Stimulated activated effector memory CD8-positive, alpha-beta T cell treated with anti-CD3 and anti-CD28 coated beads, Interleukin-12 subunit alpha, Interleukin-12 subunit beta, amount 100 ng/mL, for 72 hours (primary cell): ENCODE measurements at places on chromosomes 2 and 18.

DNA sequence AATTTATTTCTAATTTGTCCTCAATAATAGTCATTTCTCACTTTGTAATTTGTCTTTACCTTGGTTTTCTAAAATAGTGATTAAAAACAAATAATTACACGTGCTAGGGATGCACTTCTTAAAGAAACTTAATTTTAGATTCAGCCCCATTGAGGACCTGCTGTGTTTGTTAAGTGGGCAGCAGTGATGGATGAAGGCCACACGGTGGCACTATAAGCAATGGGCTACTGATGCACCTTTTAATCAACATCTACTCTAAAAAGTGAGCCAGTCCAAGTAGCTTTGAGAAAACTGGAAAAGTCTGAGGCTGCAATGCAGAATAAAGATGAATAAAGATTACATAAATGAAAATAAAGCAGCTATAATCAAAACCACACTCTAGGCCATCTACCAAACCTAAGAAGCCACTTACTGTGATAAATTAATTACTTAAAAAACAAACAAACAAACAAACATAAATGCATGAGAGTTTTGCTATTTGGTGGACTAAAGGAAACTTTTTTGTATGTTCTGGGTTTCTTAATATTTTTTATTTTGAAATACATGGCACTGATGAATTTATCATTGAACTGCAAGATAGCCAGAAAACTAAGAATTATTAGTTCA is 89.3 kb downstream of the PDE11A start:
- DNase-seq = no peak

DNA sequence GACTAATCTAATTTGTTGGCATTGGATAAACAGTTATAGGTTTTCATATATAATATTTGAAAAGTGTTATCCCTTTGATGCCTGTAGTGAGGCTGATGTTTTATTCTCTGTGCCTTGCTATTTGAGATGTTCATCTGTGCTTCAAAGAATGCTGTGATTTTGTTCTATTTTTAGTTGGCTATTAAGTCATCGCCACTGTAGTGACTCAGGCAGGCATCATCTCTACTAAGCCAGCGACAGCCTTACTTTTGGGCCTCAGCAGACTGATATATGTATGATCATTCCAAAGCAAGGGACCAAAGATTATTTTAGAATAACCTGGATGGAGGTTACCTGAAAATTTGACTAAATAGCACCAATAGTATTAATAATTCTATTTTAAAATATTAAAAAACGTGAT is 1674.5 kb upstream of the NXPH2 start:
- no peak for DNase-seq

GRCh38 chr2:239283961-239284795 is 116.6 kb downstream of the HDAC4 start:
- DNase-seq = no peak

DNA sequence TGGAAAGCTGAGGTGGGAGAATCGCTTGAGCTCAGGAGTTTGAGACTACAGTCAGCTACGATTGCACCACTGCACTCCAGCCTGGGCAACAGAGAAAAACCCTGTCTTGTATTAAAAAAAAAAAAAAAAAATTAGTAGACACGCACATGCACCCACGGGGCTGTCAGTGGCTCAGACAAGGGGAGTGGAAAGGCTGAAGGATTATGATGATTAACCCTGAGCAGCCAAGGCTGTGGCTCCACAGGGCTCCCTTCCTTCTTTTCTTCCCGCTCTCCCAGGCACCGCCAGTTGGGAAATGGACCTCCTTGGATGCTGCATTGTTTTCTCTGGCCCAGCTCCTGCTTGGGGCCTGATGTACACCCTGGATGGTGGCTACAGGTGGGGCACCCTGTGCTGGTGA is 49.0 kb upstream of the RAB6C start:
- no peak for DNase-seq

- DNase-seq = no peak
Observed at GRCh38 chr2:235009081-235009480, 57.3 kb downstream of the SH3BP4 start.

DNA sequence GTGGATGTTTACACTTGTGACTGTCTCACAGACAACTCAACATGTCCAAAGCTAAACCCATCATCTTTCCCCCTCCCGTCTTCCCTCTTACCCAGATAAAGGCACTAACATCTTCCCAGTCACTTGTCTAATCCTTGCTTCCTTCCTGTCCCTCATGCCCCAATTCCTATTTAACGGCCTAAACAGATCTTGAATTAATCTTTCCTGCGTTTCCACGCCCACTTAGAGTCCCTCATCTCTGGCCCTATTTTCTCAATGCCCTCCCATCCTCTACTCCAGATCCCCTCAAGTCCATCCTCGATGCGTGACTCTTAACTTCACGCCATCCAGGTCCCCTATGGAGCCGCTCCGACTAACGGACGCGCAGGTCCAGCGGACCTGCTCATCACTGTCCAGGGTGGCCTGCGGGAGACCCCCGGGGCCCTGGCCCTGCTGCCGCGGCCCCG is 682 bp upstream of the SCLY start:
- no peak for DNase-seq

GRCh38 chr2:54867457-54867856 is 144.0 kb downstream of the EML6 start:
- DNase-seq = no peak

- DNase-seq = no peak
Observed at GRCh38 chr2:218219934-218220333, 2.9 kb downstream of the ARPC2 start.

- no peak for DNase-seq
Observed at GRCh38 chr2:117930775-117931174, 83.1 kb downstream of the CCDC93 start.

DNA sequence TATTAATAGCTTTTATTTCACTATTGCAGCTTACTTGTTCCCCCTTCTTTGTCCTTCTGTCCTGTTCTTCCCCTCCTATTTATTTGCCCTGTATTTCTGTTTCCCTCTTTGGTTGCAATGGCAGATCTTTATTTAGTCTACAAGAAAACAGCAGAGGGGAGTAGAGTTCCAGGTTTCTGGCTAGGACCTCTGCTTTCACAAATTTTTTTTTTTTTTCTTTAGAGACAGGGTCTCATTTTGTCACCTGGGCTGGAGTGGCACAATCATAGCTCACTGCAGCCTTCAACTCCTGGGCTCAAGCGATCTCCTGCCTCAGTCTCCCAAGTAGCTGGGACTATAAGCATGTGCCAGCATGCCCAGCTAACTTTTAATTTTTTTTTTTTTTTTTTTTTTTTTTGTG is 188.1 kb upstream of the SPRED2 start:
- DNase-seq = no peak

GRCh38 chr2:73821669-73822068 is 7.1 kb upstream of the STAMBP start:
- no peak for DNase-seq

DNA sequence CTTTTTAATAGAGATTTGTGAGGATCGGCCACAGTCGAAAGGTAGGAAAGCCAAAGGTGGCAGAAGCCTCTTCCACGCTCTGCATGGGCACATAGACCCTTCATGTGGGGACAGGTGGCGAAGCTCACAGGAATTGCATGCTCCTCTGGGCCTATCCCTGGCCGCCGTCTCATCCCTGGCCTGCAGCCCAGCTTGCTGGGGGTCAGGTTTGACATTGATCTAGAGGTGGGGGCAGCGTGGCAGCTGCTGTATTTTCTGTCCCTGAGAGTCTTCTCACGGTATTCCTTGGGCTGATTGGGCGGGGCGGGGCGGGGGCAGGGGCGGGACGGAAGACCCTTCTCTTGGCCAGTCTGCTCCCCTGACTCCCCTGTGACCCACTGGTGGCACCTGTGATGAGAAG is 48.9 kb downstream of the STK25 start:
- DNase-seq = no peak

DNA sequence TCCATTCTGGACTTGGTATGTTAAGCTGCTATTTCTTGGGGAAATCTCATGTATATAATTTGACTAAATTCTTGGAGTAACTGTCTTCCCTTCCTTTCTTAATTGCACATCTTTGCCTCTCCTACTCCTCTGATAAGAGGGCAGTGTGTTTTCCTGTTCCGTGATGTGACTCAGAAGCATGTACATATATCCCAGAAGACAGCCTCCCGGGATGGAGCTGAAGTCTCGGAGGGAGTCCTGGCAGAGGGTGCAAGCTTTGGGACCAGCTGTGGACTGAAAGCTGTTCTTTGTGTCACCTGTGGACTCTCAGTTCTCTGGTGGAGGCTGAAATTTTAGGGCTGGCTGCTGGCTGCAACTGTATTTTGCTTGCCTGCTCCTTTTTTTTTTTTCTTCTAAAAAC is 54.7 kb upstream of the MGAT5 start:
- DNase-seq = no peak
